Ecto neural progenitor cell (in vitro differentiated cells): ENCODE measurements at places on chromosomes 3 and 15.

DNA sequence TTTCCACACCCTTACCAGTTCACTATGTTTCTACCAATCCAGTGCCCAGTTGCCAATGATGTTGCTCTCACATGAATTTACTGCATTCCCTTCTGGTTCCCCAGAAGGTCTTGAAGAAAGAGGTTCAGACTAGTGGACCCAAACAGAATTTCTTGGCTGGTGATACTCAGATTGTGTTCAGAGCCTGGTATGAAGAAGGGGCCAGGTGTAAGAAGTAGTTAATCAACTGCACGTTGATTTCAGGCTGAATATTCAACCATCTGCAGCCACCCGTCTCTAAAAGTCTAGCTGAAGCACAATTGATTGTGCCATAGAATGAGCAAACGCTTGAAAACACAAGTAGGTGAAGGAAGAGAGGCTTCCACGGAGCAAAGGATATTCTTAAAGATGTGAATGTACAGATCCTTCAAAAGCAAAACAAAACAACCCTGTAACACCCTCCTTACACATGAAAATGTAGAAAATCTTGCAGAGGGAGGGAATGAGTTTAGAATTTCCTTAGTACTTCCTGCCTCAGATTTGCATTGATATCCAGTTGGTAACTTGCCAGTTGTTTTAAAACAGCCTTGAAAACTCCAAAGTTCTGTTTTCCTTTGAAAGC is 4.7 kb downstream of the RBMS3 start:
- DNase-seq, result no peak

DNA sequence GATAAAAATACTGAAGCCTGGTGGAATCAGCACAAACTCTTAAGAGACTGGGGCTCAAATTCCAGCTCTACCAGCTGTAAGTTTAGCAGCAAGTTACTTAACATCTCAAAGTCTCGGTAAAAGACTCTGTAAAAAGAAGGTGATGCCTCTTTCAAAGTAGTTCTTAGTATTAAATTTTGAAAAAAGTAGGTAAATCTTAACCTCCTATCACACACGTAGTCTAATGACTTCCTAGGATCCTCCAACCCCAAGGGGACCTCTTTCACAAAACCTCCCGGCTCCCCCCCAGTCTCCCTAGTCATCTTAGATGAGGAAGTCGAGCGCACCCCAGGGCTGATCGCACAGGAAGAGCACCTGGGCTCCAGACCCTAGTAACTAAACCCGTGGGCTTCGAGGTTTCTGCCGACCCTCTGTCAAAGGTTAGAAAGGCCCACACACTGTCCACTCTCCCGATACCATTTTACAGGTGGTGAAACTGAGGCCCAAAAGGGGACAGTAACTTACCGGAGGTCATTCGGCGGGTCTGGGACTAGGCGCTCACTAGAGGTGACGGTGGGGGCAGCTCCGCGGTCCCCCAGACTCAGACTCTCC is 427 bp downstream of the MBD4 start:
- DNase-seq, result no peak

GRCh38 chr3:15361494-15362214 is 29.3 kb upstream of the SH3BP5 start:
- peak; percentile 58 for DNase-seq

- no peak for DNase-seq
Measured at GRCh38 chr3:36221975-36222374, 158.3 kb upstream of the STAC start.

GRCh38 chr3:171874251-171874681 is 31.1 kb downstream of the TMEM212 start:
- DNase-seq, result no peak

DNA sequence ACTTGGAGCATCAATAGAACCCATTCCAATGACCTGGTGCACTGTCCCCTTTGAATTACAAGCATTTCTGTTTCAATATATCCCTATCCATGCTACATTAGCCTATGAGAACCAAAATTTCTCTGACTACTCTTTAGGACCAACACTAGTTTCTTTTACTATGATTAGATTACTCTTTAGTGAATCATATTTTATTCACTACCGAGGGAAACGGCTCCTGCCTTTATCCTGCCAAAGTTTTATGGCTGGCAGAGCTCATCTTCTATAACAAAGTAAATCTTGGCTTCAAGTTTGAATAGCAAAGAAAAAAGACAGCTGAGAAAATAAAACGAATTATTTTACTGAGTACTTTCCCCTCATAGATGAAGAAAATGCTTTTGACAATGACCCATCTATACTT is 120.9 kb downstream of the SLC9A9 start:
- no peak for DNase-seq

GRCh38 chr3:154786724-154787123 is 293.4 kb upstream of the MME start:
- no peak for DNase-seq

GRCh38 chr15:48974882-48975281 is 11.2 kb upstream of the SHC4 start:
- DNase-seq, result peak; percentile 58

GRCh38 chr3:89859757-89860156 is 752.3 kb downstream of the EPHA3 start:
- DNase-seq, result no peak

DNA sequence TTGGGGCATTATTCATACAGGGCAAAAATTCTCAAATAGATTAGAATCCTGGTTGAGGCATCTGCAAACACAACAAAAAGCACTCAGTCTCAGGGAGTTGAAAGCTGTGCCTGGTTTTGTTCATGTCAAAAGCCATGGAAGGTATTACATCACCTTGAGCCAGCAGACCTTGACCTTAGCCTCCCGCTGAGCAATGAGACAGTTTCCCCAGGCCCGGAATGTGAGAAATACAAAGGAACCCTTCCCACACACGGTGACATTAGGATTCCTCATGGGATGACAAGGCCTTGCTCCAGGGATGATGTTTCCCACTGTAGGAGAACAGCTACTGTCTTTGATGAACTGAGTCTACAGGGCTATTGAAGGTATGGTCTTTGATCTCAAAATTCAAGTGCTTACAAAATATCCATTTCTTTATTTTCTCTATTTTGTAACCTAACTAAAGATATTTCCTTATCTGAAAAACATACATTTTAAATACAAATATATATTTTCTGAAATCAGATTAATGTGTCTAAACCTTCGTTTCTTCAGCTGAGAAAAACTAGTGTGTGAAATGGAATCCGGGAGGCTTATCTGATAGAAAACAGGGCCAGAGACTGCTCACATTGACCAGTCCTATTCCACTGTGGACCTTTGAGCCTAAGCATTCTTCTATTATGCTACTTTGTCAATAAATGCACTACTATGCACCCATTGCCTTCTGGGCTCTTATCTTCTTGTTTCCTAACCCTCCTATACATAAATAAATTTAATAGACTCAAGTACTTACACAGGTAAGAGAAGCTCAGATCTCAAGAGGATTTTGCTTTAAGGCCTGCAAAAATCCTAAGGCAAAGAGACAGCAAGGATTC is 298.2 kb downstream of the KBTBD8 start:
- DNase-seq, result no peak

- DNase-seq, result no peak
Measured at GRCh38 chr15:77773903-77774302, 141.2 kb upstream of the LINGO1 start.

DNA sequence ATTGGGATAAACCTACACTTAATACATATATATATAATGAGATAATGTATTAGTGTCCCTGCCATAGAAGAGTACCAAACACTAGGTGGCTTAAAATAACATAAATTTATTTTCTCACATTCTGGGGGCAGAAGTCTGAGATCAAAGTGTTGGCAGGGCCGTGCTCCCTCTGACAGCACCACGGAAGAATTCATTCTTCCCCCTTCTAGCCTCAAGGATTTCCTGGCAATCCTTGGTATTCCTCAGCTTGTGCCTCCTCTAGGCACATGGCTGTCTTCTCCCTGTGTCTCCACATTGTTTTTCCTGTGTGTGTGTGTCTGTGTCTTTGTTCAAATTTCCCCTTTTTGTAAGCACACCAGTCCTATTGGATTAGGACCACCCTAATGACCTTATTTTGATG is 115.2 kb upstream of the AGBL1 start:
- DNase-seq, result no peak

- DNase-seq, result no peak
Measured at GRCh38 chr15:63605816-63606215, 8.6 kb downstream of the FBXL22 start.

DNA sequence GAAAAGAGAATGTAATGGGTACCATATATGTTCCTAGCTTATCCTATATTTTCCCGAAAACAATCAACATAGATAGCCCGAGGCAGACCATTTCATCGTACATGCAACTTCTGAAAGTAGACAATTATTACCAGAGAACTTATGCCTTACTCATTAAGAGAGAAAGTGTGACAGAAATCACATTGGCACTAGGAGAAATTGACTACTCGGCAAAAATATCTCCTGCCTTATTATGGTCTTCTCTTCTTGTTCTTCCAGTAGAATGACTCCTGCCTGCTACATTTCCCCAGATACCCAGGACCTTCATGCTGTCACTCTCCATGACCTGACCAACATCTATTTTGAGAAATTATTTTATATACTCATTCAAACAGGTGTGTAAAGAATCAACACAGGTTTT is 1015.7 kb downstream of the TUSC7 start:
- DNase-seq, result no peak

GRCh38 chr3:128128251-128128650 is 4.6 kb upstream of the RUVBL1 start:
- DNase-seq, result no peak

GRCh38 chr3:52236424-52236886 is 2.5 kb downstream of the TWF2 start:
- peak; percentile 35 for DNase-seq

DNA sequence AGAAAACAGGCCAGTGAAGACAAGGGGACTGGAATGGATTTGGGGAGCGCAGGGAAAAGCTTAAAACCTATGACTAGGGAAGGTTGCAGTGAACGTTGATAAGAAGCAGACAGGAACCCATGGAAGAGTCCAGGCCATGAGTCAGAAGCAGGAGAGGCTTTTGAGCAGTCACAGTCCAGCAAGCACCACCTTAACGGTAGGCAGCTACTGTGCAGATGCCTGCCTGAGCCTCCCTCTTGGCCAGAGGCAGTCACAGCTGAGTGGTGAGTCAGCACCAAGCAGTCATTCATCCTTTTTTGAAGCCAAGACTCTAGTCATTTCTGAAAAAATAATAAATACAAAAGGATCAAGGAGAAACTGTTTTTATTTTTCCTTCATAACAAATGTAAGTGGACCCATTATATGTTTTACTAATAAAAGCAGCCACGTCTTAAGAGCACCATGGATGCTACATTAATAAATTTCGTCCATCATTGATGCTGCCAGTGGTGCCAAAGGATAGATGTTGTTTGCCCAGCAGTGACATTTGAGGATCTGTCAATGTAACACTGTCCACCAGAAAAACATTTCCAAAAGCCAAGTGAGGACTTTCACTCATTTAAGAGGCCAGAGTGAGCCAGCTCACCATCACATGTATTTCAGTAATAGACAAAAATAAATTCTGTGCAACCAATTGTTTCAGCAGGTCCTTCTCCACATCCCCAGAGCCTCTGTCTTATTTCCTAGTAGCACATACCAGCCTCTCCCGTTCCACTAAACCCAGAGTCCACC is 42.1 kb upstream of the ACTC1 start:
- no peak for DNase-seq

DNA sequence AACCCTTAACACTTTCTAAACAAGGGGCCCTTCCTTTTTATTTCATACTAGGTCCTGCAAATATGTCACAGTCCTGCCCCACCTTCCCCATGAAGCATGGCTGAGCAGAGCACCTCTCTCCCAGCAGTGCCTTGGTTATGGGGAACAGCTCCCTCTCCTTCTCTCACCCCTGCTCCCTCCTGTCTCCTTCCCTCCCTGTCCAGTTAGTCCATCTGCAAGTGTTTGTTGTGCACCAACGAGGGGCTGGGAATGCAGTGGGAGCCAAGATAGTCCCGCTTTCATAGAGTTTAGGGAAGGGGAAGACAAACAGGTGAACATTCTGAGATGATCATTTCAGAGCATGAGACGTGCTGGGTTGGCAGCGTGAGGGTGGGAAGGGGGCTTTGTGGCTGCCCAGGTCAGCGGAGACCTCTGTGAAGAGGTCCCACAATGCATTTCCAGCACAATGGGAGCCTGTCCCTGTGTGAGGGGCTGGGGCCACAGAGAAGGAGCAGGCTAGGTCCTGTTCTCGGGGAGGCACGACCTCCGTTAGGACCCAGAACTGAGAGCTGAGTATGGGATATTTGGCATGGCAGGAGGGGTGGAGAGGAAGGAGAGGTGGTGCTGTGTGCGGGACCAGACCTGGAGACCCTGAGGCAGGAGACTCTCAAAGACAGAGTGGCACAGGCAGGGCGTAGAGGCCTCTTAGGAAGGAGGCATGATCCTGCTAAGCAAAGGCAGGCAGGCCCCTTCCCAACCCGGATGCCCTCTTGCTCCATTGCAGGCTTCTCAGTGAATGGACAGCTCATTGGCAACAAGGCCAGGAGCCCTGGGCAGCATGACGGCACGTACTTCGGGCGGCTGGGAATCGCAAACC is 5.5 kb upstream of the ITIH3 start:
- no peak for DNase-seq

- DNase-seq, result no peak
Measured at GRCh38 chr15:99257107-99257750, 5.9 kb downstream of the LRRC28 start.

DNA sequence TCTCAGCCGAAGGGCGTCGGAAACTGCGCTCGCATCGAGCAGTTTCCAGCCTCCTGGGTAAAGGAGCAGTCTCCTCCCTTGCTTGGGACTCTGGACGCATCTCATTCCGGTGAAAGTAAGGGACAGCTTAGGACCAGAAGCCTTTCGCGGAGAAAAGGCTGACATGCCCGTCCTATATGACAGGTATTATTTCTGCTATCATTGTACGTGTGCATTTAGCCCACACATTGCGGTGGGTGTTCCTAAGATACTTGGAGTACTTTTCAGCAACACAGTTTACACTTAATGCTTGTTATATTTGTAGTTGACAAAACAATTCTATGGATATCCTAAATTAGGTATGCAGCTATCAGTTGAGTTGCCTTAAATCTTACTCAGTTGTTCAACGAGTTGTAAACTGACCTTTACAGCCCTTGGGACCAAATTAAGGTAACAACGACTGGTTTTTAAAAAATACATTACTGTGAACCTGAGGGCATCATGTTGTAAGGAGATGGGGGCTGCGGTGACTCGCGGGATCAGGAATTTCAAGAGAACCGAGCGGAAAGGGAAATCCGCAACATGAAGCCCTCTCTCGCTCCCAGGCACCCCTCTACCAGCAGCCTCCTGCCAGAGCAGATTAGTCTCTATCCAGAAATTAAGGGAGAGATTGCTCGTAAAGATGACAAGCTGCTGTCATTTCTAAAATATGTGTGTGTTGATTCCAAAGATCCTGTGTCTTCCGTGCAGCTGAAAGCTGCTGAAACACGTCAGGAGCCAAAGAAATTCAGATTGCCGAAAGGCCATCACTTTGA is 632 bp upstream of the COPS2 start:
- DNase-seq, result no peak

- no peak for DNase-seq
Measured at GRCh38 chr3:149356044-149356592, 21.3 kb downstream of the TM4SF1 start.

DNA sequence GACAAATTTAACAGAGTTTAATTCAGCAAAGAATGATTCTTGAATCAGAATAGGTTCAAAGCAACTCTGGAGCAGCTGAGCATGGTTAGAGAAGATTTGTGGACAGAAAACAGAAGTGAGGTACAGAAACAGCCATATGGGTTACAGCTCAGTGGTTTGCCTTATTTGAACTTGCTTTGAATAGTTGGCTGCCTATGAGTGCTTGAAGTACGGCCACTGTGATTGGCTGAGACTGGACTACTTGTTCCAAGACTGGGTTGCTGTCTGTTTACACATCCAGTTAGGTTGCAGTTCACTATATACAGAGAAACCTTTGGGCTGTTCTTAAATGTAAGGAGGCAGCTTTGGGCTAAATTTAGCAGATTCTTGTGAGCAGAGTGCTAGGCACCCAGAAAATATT is 79.4 kb upstream of the CADPS start:
- no peak for DNase-seq

GRCh38 chr15:32657941-32658340 is 16.4 kb downstream of the SCG5 start:
- no peak for DNase-seq
